ENCODE measurements at places on chromosomes 11 and 22.

DNA sequence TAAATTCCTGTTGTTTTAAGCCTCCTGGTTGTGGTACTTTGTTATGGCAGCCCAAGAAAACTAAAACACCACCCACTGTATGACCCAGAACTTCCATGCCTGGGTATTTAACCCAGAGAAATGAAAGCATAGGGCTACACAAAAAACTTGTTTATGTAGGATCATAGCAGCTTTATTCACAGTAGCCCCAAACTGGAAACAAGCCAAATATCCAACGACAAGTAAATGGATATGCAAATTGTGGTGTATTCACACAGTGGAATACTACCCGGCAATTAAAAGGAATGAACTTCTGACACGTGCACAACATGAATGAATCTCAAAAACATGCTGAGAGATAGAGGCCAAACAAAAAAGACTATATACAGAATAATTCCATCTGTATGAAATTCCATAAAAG, 62.2 kb upstream of the NAV2 start:
- DNase-seq = no peak

GRCh38 chr11:132312161-132312560, 941.7 kb downstream of the NTM start:
- no peak for DNase-seq

GRCh38 chr11:7898666-7899283, 32.3 kb downstream of the OR10A6 start:
- DNase-seq = no peak

DNA sequence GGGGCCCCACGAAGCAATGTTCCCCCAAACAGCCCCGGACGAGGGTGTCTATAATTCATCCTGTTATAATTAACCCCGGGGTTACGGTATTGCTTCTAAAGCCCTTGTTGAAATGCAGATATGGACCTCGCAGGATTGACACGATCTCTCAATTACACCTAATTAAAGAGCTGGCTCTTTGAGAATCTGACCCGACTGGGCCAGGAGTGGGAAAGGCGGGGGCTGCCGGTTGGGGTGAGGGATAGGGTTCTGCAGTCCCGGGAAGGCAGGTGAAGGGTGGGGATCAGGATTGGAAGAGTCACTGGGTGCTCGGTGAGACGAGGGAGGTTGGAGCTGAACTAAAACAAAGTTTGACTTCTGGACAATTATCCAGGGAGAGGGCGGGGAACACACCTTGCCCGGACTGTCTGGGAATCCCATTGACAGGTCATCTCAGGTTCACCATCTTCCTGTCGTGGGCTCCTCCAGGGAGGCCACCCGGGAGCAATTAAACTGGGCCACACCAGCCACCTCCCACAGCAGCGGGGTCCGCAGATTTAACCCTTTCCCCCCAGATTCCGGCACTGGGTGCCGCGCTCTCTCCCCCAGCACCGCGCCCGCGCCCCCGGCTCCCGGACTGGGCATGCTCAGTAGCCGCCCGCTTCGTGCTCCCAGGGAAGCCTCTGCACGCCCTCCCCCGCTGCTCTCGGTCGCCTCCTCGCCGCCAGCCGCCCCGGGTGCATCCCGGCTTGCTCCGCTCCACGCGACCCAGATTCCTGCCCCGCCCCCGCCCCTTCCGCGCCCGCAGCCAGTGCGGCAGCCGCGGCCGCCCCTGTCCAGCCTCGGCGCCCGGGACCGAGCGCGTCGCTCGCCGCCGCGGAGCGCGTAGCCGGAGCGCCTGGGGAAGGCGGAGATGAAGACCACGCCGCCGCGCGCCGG, at the start of gene ELMOD1:
ELMOD1 (plus strand) TSS at position 688 of the 918 bp plus-strand sequence. CDS start 27,043 bp downstream, outside the sequence.
- DNase-seq = peak; percentile 73

DNA sequence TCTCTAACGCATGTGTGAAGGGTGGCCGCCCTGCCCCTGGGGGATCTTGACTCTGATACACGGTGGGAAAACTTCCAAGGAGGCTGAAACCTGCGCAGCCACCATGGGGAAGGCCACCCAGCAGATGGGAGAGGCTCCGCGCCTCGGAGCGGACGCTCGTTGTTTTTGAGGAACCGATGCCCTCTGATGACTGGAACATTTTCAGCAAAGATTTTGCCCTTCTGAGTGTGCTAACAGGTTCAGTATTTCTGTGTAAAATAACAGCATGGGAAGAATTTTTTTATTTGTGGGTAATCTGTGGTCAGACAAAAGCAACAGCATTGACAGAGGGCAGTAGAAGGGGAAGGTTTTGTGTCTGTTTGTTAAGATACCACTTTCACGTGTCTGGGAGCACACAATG, 16.7 kb downstream of the MB start:
- no peak for DNase-seq

DNA sequence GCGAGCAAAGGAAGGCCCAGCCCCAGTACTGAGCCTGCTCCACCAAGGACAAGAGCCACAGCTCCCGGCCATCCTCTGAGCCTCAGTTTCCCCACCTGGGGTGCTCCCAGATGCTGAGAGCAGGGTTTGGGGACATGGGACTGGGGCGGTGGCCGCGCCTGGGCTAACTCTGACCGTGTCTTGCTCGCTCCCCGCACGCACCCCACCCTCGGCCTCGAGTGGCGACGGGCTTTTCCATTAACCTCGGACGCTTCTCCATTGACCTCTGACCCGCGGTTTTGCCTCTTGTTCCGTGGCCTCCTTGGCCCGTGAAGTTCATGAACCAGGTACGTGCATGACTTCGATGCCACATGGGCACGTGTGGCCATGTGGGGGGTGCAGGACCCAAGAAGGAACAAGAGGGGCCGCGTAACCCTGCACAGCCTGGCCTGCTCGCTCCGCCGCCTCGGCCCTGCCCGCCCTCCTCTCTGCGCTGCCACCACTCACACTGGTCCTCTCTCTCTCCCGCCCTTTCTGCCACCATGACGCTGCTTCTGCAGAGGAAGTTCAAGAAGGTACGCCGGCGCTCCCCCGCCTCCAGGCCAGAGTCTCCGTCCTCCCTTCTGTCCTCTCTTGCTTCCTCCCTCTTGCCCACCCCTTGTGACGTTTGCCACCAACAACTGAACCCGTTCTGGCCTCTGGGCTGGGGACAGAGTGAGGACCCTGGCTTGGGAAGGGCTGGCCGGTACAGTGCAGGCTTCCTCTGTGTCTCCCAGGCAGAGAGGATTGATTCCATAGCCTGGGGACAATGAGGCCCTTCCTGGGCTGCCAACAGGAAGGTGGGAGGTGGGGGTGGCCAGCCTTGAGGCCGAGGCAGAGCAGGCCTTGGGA, 6.9 kb downstream of the TNNT3 start:
- peak; percentile 20 for DNase-seq

DNA sequence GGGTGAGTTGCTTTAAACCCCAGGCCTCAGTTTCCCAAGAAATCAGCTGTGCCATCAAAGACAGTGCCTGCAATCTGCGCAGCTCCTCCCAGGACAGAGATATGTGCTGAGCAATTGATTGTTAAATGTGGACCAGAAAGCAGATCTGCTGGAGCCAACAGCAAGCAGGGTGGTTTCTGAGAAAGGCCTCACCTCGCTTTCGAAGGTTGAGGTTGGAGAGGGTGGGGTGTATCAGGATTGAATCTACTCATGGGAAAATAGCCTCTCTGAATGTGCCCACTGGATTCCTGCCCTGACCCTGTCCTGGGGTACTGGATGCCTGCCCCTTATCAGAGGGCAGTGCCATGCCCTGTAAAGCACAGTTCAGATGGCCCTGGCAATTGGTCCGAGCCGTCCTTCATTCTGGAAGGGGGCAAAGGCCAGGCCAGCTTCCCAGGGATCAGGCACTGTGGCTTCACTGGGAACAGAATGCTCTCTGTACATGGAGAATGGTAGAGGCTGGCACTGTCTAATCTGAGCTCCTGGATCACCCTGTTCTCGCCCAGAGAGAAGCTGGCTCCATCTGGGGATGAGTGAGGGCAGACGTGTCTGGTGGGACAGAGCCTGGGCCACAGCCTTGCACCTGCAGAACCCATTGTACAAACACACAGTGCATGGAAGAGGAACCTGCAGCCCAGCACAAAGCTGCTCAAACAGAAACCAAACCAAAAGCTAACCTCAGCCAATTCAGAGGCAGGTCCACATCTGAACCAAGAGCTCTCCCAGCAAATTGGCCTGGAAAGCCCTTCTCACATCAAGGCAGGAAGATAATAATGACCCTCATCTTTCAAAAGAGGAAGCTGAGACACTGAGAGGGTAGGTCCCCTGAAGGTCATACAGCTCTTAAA, 15.2 kb downstream of the DHCR7 start:
- no peak for DNase-seq

GRCh38 chr11:66322732-66323427, 6.0 kb upstream of the CD248 start:
- DNase-seq = no peak

DNA sequence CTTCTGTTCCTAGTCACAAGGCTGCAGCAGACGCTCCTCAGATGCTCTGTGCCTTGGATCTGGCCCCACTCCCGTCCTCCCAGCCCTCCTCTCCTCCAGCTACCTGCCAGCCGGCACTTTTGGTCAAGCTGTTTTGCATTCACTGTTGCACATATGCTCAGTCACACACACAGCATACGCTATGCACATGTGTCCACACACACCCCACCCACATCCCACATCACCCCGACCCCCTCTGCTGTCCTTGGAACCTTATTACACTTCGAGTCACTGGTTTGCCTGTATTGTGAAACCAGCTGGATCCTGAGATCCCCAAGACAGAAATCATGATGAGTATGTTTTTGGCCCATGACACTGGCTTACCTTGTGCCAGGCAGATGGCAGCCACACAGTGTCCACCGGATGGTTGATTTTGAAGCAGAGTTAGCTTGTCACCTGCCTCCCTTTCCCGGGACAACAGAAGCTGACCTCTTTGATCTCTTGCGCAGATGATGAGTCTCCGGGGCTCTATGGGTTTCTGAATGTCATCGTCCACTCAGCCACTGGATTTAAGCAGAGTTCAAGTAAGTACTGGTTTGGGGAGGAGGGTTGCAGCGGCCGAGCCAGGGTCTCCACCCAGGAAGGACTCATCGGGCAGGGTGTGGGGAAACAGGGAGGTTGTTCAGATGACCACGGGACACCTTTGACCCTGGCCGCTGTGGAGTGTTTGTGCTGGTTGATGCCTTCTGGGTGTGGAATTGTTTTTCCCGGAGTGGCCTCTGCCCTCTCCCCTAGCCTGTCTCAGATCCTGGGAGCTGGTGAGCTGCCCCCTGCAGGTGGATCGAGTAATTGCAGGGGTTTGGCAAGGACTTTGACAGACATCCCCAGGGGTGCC, 109.8 kb downstream of the BCR start:
- DNase-seq = peak; percentile 58

GRCh38 chr11:65498977-65499712, at the start of gene MALAT1:
Gene MALAT1, plus strand, starts transcription at chr11:65499045.
- peak; percentile 96 for DNase-seq

- DNase-seq = peak; percentile 22
Measured at GRCh38 chr22:45888221-45889092, 88.5 kb downstream of the WNT7B start.

DNA sequence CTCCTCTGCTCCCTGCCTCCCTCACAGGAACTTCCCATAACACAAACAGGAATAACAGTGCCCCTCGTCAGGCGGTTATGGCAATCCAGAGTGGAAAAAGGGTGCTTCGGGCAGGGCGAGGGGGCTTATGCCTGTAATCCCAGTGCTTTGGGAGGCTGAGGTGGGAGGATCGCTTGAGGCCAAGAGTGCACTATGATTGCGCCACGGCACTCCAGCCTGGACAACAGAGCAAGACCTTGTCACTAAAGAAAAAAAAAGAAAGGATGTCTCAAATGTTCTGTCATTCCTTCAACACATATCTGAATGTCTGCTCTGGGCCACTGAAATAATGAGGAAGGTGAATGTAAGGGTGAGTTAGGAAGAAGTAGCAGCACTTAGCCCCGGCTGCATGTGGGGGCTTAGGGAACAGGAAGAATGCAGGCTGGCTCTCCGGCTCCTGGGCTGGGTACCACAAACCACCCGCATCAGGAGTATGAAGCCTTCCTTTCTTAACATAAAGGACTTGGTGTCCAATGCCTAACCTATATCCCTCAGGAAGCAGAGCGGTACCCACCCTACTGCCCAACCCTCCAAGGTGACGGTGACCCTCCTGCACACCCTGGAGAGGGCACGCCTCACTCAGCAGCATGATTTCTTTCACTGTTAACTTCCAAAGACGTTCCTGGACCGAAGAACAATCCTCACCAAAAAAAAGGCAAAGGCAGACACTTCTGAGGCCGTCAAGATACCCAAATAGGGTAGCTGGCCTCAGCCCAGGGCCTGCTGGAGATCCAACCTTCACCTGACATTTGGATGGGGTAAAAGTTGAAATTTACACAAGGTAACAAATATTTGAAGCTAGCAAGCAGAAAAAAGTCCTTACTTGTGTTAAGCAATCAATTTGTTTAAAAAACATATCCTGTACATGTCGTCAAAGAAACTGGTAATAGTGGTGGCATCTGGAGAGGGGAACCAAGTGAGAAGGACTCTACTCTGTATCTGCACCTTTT, 3.8 kb downstream of the CPT1A start:
- no peak for DNase-seq

DNA sequence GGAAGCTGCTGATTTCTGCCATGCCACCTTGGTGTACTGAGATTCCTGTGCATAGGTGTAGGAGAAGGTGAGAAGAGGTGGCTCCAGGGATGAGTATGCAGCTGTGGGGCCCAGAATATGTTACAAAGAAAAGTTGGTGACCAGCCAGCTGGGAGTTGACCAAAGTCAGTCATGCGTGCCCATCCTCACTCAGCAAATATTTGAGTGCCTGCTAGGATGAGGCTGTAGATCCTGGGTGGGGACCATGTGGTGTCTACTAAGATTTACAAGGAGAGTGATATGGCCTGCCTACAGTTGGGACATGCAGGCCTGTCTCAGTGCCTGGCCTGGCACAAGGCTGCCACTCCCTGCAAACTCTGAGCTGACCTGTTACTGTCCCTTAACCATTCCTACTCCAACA, 19.4 kb downstream of the RNF185 start:
- DNase-seq = no peak

DNA sequence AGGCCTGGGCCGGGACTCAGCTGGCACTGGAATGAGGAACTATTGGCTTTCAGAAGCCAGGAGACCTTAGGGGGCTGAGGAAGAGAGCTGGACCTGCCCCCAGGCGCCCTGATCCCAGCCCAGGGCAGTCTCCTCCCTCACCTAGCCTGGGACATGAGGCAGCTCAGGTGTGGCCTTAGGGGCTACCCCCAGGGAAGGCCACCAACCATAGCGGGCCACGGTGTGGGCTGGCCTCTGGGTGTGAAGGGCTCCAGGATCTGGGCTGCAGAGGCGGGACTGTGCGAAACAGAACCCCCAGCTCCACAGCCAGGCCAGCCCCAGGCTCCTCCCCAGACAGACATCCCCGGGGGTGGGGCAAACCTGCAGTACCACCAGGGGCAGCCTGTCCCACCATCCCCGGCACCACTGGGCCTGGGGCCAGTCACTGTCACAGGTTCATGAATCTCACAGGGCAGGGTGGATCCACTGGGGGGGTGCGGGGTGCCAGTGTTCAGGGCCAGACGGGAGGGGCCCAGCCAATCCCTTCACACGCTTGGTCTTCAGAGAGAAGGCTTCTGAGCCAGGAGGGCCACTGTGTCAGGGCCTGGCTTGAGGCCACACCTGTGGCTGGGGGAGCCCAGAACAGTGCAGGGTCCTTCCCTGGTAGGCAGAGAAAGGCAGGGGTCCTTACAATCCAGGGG, 3.5 kb downstream of the PLXNB2 start:
- DNase-seq = peak; percentile 38

GRCh38 chr11:15909937-15910598, 446.3 kb downstream of the SOX6 start:
- DNase-seq = peak; percentile 4

Measured in right hindlimb (tissue), 1 donor.